ENCODE measurements at places on chromosomes 4 and X. TPM values are rescaled to one million over a fixed set of nuclear protein-coding genes. Genes with fewer than 3 reads are reported as not detected.

GC gene
- not detected for total RNA-seq

XK gene
- total RNA-seq: 9.5 TPM

PTCHD1 gene
- 0.02 TPM for total RNA-seq

BTK gene
- 7.0 TPM for total RNA-seq

ITGB1BP2 gene
- 85.6 TPM for total RNA-seq

DCAF8L2 gene
- total RNA-seq: not detected

UGT2B11 gene
- total RNA-seq: not detected

AKAP4 gene
- not detected for total RNA-seq

MND1 gene
- total RNA-seq: not detected

SYTL4 gene
- total RNA-seq: 3.7 TPM

ADH1A gene
- 1.00 TPM for total RNA-seq

VEGFC gene
- 6.0 TPM for total RNA-seq

HPSE gene
- 0.21 TPM for total RNA-seq

TAF7L gene
- total RNA-seq: 0.15 TPM

NUP62CL gene
- 1.3 TPM for total RNA-seq

PNMA3 gene
- 2.5 TPM for total RNA-seq

EGFL6 gene
- total RNA-seq: not detected

GK gene
- 9.3 TPM for total RNA-seq

CFI gene
- 11.0 TPM for total RNA-seq

PRDX4 gene
- total RNA-seq: 42.1 TPM

SASH3 gene
- 1.9 TPM for total RNA-seq

DRD5 gene
- not detected for total RNA-seq

PABPC4L gene
- total RNA-seq: 0.71 TPM

PGAM4 gene
- total RNA-seq: not detected

BMX gene
- total RNA-seq: 1.7 TPM

GALNTL6 gene
- total RNA-seq: 1.0 TPM

ZNF595 gene
- total RNA-seq: 9.8 TPM

ZFYVE28 gene
- 2.7 TPM for total RNA-seq

VGLL1 gene
- total RNA-seq: not detected

PDLIM3 gene
- total RNA-seq: 549 TPM

SMIM10L2A gene
- 2.0 TPM for total RNA-seq

GPM6B gene
- total RNA-seq: 3.0 TPM

TEX13A gene
- total RNA-seq: not detected

PAGE5 gene
- total RNA-seq: not detected

KANTR gene
- 8.7 TPM for total RNA-seq

HTN3 gene
- total RNA-seq: not detected

SPANXB1 gene
- total RNA-seq: not detected

ARL9 gene
- 0.19 TPM for total RNA-seq
